Upper lobe of right lung (tissue), 1 donor: ENCODE measurements at places on chromosomes 5 and 9. TPM values are rescaled to one million over a fixed set of nuclear protein-coding genes. Genes with fewer than 3 reads are reported as not detected.

DNA sequence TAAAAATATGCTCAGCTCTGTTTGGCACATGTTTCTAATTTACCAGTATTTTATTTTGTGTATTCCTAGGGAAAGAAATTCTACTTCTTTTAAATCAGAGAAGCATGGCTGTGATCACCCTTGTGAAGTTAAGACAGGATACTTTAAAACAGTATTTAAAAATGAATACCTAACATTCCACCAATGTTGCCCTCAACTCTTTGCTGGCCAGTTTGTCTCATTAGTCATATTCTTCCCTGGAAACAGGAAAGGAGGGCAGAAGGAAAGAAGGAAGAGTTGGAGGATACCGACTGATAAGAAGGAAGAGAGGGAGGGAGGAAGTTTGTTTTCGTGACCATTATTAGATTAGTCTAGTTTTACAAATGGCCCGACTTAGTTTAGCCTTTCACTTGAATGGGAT is 137.4 kb downstream of the PLK2 start:
- no peak for DNase-seq
- no peak overlapping the region for H3K27ac ChIP-seq
- H3K36me3 ChIP-seq: no peaks in the 10 kb centered on the region
- H3K4me3 ChIP-seq: no peak overlapping the region
- H3K27me3 ChIP-seq: no peaks in the 10 kb centered on the region
- H3K4me1 ChIP-seq: no peaks in the 10 kb centered on the region

DNA sequence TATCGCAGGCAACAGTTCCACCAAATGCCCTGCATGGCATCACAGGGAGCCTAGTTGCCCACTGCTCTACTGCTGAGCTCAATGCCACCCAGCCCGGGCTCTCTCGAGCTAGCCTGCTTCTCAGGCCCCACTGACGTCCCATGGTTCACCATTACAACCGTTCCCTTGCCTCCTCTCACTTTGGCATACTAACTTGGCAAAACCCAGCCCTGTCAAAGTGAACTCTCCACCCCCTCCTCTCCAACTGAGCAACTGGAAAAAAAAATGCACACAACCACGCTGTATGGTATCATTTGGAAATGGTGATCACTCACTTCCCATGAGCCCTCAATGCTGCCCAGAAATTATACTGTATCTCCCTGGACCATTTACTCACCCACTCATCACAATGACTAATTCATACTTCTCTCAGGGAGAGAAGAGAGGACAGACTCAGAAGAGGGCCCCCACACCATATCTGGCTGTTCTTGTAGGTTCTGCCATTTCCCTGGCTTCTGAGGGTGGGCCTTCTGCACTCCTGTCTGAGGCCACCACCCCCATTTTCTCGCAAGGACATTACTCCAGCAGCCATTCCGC is 51.4 kb upstream of the RARS1 start:
- H3K27me3 ChIP-seq: no peaks in the 10 kb centered on the region
- no peak overlapping the region for H3K4me3 ChIP-seq
- no peak for DNase-seq
- peaks cover 9% of the 10 kb centered on the region for H3K36me3 ChIP-seq

DNA sequence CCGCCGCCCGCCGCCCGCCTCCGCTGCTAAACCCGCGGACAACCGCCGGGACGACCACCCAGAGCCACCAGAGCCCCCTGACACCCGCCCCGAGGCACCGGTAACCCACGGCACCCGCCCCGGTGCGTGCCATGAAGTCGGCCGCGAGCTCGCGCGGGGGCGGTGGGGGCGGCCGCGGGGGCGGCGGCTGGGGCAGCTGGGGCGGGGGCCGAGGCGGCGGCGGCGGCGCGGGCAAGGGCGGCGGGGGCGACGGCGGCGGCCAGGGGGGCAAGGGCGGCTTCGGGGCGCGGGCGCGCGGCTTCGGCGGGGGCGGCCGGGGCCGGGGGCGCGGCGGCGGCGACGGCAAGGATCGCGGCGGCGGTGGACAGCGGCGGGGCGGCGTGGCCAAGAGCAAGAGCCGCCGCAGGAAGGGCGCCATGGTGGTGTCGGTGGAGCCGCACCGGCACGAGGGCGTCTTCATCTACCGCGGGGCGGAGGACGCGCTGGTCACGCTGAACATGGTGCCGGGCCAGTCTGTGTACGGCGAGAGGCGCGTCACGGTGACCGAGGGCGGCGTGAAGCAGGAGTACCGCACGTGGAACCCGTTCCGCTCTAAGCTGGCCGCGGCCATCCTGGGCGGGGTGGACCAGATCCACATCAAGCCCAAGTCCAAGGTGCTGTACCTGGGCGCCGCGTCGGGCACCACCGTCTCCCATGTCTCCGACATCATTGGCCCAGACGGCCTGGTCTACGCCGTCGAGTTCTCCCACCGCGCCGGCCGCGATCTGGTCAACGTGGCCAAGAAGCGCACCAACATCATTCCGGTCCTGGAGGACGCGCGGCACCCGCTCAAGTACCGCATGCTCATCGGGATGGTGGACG is 499 bp downstream of the FBLL1 start:
- H3K27ac ChIP-seq: no peak overlapping the region
- peak overlapping the region; percentile 22 for H3K4me3 ChIP-seq
- DNase-seq: no peak
- no peaks in the 10 kb centered on the region for H3K36me3 ChIP-seq
- no peaks in the 10 kb centered on the region for H3K4me1 ChIP-seq
- peaks cover 46% of the 10 kb centered on the region for H3K27me3 ChIP-seq

GRCh38 chr9:6641961-6642360 is 3.6 kb downstream of the GLDC start:
- no peak for DNase-seq
- H3K4me3 ChIP-seq: no peak overlapping the region
- H3K27me3 ChIP-seq: peaks cover 25% of the 10 kb centered on the region
- H3K4me1 ChIP-seq: peaks cover 10% of the 10 kb centered on the region

The ENTR1 gene
- total RNA-seq: 36.4 TPM

- no peaks in the 10 kb centered on the region for H3K27me3 ChIP-seq
- H3K4me3 ChIP-seq: no peak overlapping the region
- H3K4me1 ChIP-seq: no peaks in the 10 kb centered on the region
- H3K36me3 ChIP-seq: no peaks in the 10 kb centered on the region
Measured at GRCh38 chr9:134525841-134526583, 115.6 kb upstream of the COL5A1 start.

- H3K36me3 ChIP-seq: peaks cover 52% of the 10 kb centered on the region
- no peak for DNase-seq
- no peaks in the 10 kb centered on the region for H3K27me3 ChIP-seq
Measured at GRCh38 chr9:129810116-129810515, 7.1 kb downstream of the TOR1B start.

DNA sequence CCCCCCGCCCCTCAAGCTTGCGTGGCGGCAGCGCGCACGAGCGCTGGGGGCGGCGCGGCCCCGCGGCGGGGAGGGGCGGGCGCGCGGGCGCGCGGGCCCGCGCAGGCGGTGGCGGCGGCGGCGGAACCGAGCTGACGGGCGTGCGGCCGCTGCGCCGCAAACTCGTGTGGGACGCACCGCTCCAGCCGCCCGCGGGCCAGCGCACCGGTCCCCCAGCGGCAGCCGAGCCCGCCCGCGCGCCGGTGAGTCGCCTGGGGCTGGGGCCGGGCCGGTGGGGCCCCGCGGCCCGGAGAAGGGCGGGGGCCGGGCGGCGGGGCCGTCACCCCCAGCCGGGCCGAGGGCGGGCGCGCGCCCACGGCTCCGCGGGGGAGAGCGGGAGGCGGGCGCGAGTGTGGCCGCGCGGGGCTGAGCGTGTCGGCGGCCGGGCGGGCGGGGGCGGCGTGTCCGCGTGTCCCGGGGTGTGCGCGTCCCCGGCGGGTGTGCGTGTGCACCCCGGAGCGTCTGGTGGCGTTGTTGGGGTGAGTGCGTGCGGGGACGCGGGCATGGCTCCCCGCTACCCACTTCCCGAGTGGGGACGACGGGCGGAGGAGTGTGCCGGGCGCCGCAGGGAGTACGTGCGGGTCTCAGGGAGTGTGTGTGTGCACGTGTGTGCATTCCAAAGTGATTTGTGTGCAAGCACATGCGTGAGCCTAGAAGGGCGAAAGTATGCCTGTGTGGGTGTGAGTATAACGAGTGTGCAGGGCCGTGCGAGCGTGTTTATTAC is at the start of gene NEK6:
NEK6 (plus strand) TSS at position 106 of the 763 bp plus-strand sequence. CDS start 44,016 bp downstream, outside the sequence.
- peaks cover 39% of the 10 kb centered on the region for H3K4me1 ChIP-seq
- no peaks in the 10 kb centered on the region for H3K36me3 ChIP-seq

- no peaks in the 10 kb centered on the region for H3K4me1 ChIP-seq
- no peaks in the 10 kb centered on the region for H3K36me3 ChIP-seq
- DNase-seq: no peak
- H3K27ac ChIP-seq: no peak overlapping the region
Measured at GRCh38 chr5:98735806-98736507, 37.5 kb upstream of the RGMB start.

DNA sequence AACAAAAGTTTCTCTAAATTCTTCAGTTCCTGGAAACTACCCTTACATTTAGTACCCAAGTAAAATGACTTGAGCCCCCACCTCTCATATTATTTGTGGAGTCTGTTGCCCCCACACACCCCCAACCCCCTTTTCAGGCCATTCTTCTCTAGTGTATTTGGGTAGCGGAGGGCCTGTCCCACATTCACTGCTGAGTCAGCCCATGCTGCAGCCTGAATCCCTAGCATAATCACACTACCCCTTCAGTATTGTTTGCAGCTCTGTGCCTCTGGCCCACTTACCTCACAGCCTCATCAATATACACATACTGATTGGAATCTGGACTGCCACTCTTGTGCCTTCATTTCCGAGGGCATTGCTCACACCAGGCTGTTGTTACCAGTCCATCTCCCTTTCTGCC is 26.8 kb downstream of the RGS7BP start:
- no peaks in the 10 kb centered on the region for H3K36me3 ChIP-seq
- no peak for DNase-seq
- H3K27me3 ChIP-seq: no peaks in the 10 kb centered on the region
- H3K4me3 ChIP-seq: no peak overlapping the region

The HARS1 gene
- 46.9 TPM for total RNA-seq

DNA sequence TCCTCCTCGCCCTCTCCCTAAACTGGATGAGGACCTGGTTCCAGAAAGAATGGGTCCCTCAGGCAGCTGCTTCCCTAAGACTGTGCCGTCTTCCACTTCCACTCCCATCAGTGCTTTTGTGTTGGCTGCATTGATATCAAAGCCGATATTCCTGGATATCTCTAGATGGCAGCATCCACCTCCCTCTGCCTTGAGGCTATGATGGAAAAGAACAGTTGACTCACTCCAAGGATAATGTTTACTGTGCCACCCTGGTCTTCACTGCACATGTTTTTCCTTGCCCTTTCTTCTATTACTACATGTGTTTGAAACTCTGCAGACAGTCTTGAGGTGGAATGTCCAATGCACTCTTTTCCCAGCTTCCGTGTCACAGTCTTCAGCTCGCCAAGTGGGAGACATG is 211.6 kb downstream of the MAST4 start:
- H3K36me3 ChIP-seq: no peaks in the 10 kb centered on the region
- no peak for DNase-seq
- no peak overlapping the region for H3K27ac ChIP-seq

DNA sequence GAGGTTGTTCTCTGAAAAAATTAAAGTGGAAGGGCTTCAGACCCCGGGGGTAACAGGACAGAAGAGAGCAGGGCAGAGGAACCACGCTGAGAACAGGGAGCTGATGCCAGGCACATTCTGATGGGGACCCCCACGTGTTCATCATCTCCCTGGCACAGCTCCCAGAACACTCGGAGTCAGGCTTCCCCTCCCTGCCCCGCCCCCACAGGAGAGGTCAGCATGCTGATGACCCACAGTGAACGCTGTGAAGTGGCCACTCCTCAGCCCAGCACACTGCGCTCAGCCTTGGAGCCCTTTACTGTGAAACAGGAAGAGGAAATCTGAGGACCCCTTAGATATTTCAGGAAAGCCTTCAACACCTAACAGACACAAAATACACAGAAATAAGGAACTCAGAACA is 16.4 kb downstream of the RETREG1 start:
- DNase-seq: peak; percentile 84
- no peaks in the 10 kb centered on the region for H3K27me3 ChIP-seq
- no peaks in the 10 kb centered on the region for H3K36me3 ChIP-seq
- peaks cover 6% of the 10 kb centered on the region for H3K4me1 ChIP-seq

- H3K27me3 ChIP-seq: no peaks in the 10 kb centered on the region
- no peak for DNase-seq
- no peaks in the 10 kb centered on the region for H3K36me3 ChIP-seq
- H3K27ac ChIP-seq: no peak overlapping the region
- H3K4me3 ChIP-seq: no peak overlapping the region
Measured at GRCh38 chr5:153480401-153480800, 10.1 kb upstream of the GRIA1 start.

GRCh38 chr5:176776141-176776865 is 34.1 kb upstream of the UNC5A start:
- DNase-seq: peak; percentile 40
- H3K36me3 ChIP-seq: no peaks in the 10 kb centered on the region
- H3K27ac ChIP-seq: no peak overlapping the region

The NEUROG1 gene
- not detected for total RNA-seq

DNA sequence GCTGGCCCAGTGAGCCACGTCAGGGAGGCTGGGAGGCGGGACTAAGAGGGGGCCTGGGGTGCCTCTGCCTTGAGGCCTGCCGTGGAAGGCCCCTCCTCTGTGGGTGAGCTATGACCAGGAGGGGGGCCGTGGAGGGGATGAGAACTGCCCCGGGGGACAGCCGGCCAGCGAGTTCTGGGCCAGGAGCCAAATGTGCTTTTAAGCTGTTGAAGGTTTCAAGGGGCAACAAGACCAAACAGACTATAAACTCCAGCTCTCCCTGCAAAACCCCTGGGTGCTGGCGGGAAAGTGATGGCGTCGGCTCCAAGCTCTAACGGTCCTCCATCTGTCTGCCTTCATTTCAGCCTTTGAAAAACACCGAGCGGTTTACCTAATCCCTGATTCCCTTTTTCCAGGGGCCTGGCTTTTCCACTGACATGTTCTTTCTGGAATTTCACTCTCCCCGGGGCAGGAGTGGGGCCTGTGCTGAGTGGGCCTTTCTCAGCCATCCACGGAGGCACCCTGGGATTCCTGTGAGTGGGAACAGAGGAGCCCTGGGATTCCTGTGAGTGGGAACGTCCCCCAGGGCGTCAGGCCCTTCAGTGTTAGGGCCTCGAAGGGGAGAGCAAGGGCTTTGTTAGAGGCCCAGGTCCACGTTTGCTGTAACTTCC is 65.6 kb downstream of the COL5A1 start:
- H3K27me3 ChIP-seq: no peaks in the 10 kb centered on the region
- H3K36me3 ChIP-seq: no peaks in the 10 kb centered on the region
- DNase-seq: no peak
- peak overlapping the region; percentile 65 for H3K27ac ChIP-seq
- H3K4me1 ChIP-seq: peaks cover 22% of the 10 kb centered on the region
